Activated CD4-positive, alpha-beta T cell treated with anti-CD3 and anti-CD28 coated beads, Interleukin-2, amount 10 ng/mL, durations not matched to agents 24 days and 14 days (primary cell): ENCODE measurements at places on chromosomes 6 and 20. TPM values are rescaled to one million over a fixed set of nuclear protein-coding genes. Genes with fewer than 3 reads are reported as not detected.
A peak's percentile ranks its signal among the peaks of the same experiment; 100 is the strongest.

- H3K27me3 ChIP-seq = peaks cover 11% of the 10 kb centered on the region
- no peaks in the 10 kb centered on the region for H3K36me3 ChIP-seq
- H3K4me3 ChIP-seq = no peak overlapping the region
- peaks cover 19% of the 10 kb centered on the region for H3K4me1 ChIP-seq
- no peak overlapping the region for H3K27ac ChIP-seq
Measured at GRCh38 chr6:137362878-137363804, 131.1 kb downstream of the OLIG3 start.

DNA sequence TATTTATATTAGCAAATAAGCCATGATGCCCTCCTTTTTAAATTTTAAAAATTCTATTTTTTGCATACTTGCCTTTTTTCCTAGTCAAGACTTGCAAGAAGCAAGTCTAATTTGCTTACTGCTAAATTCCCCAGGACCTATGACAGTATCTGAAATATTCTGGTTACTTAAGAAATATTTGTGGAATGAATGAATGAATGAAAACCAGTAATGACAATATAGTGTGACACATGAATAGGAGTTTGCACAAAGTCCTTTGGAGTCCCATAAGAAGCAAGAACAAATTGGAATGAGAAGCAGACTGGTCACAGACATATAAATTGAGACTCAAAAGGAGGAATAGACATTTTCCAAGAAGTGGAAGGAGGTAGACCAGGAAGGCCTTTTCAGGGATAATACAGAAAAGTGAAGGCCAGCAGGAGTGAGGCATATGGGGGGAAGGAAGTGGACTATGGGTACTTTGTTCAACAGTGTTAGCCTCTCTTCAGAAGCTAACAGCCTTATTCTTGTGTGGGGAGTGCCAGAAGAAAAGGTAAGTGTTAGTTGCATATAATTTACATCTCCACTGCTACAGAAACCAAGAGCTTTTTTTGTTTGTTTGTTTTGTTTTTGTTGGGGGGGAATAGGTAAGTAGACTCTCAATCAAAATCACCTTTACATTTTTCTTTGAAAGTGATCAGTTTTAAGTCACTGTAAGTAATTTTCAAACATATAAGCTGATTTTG lies 93.6 kb upstream of the FAM184A start:
- peaks cover 3% of the 10 kb centered on the region for H3K36me3 ChIP-seq
- no peak overlapping the region for H3K27ac ChIP-seq
- DNase-seq = no peak
- peaks cover 8% of the 10 kb centered on the region for H3K27me3 ChIP-seq
- no peak overlapping the region for H3K4me3 ChIP-seq

GRCh38 chr6:69668916-69669315 lies 127.9 kb downstream of the LMBRD1 start:
- H3K4me3 ChIP-seq = no peak overlapping the region
- H3K4me1 ChIP-seq = peaks cover 2% of the 10 kb centered on the region
- no peak overlapping the region for H3K27ac ChIP-seq
- H3K36me3 ChIP-seq = peaks cover 17% of the 10 kb centered on the region
- DNase-seq = no peak
- H3K27me3 ChIP-seq = peaks cover 4% of the 10 kb centered on the region

GRCh38 chr6:107679457-107679856 lies 144.7 kb downstream of the SCML4 start:
- H3K27ac ChIP-seq = no peak overlapping the region
- no peak for DNase-seq
- peaks cover 11% of the 10 kb centered on the region for H3K4me1 ChIP-seq
- no peak overlapping the region for H3K4me3 ChIP-seq
- H3K27me3 ChIP-seq = peaks cover 16% of the 10 kb centered on the region
- no peaks in the 10 kb centered on the region for H3K36me3 ChIP-seq

DNA sequence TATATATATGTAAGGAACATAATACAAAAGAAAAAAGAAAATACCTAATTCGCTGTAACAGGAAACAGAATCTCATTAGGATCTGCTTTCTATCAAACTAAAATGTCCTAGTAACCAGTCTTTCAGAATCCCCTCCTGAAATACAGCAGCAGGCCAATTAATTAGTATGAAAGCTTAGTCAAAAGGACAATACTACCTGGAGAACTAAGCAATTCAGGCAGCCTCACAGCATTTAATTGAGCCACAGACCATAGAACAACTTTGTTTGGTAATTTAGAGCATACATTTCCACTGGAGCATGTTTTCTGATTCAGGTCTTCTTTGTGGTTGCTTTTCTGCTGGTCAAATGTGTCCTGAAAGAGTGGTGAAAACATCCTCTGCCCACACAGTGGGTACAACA lies 516.0 kb downstream of the LMBRD1 start:
- no peak overlapping the region for H3K27ac ChIP-seq
- no peak overlapping the region for H3K4me3 ChIP-seq

- H3K27me3 ChIP-seq = no peaks in the 10 kb centered on the region
- H3K36me3 ChIP-seq = no peaks in the 10 kb centered on the region
- no peak overlapping the region for H3K27ac ChIP-seq
- no peak for DNase-seq
Measured at GRCh38 chr6:37731371-37731770, 33.7 kb upstream of the MDGA1 start.

DNA sequence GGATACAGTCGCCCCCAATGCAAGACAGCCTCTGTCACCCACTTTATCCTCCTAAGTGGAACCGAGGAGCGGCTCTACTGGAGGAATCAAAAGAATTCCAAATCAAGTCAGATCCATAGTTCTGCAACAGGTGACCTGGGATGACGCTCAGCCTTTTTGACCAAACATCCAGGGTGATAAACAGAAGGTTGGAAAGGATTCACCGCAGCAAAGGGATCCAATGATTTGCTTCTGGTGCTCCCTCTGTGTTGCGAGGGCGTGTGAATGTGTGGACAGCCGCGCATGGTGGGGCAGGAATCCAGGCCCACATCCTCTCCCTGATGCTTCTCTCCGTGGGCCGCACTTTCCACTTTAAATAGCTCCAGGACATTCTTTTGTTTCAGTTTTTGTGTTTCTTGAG lies 116.8 kb upstream of the CDH4 start:
- DNase-seq = no peak
- H3K4me1 ChIP-seq = no peaks in the 10 kb centered on the region
- H3K27me3 ChIP-seq = no peaks in the 10 kb centered on the region
- H3K36me3 ChIP-seq = no peaks in the 10 kb centered on the region
- H3K27ac ChIP-seq = no peak overlapping the region

GRCh38 chr6:34236131-34236442 lies 586 bp upstream of the HMGA1 start:
- H3K4me1 ChIP-seq = peaks cover 29% of the 10 kb centered on the region
- H3K27ac ChIP-seq = peak overlapping the region; percentile 95
- H3K4me3 ChIP-seq = peak overlapping the region; percentile 91
- DNase-seq = peak; percentile 84

- H3K4me3 ChIP-seq = no peak overlapping the region
- no peak for DNase-seq
- no peaks in the 10 kb centered on the region for H3K27me3 ChIP-seq
Measured at GRCh38 chr6:1787894-1788293, 178.2 kb downstream of the FOXC1 start.

C6orf163 gene
- total RNA-seq = 1.3 and 1.9 TPM in 2 replicates

CLPSL2 gene
- not detected in 2 replicates for total RNA-seq

CABLES2 gene
- total RNA-seq = 13.1 and 13.5 TPM in 2 replicates

GLP1R gene
- 0.09 TPM in 2 replicates for total RNA-seq

LRRC73 gene
- total RNA-seq = 0.14 and 0.51 TPM in 2 replicates

JPH2 gene
- 0.05 TPM in 1 of 2 replicates, not detected in the other for total RNA-seq
